ENCODE measurements at places on chromosomes 3 and 15. TPM values are rescaled to one million over a fixed set of nuclear protein-coding genes. Genes with fewer than 3 reads are reported as not detected.

DNA sequence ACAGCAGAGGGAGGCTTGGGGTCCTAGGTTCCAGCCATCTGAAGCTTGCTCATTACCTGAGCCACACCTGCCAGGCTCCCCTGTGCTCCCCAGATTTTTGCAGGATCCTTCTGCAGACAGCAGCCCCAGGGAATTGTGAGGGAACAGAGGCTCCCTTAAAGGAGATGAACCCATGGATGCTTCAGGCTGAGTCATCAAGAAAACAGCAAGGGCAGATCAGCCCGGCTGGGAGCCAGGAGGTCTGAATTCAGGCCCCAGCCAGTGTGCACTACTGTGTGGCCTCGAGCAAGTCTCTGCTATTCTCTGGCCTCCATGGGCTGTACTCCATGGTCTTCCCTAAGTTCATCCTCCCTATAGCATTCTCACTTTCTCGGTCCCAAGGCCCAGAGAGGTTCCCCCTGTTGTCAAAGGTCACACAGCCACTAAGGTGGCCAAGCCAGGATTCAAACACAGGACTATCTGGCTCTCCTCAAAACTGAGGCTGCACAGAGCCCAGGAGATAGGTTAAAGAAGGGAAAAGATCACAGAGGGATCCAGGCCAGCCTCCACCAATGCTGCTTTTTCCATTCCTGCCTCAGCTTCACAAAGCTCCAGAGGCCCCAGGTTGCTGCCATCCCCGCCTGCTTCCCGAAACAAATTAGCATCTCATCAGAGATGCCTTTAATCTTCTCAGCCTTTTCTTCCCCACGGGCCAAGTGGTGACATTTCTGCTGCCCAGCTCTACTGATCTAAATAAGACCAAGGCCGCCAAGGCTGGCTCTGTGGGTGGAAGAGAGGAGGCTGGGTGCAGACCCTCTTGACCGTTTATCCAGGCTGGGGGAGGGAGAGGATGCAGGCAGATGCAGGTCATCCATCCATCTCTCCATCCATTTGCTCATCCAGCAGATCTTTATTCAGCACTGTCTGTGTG lies 21.2 kb upstream of the GRIP2 start:
- H3K4me1 ChIP-seq: peaks cover 24% of the 10 kb centered on the region
- no peaks in the 10 kb centered on the region for H3K36me3 ChIP-seq
- H3K27me3 ChIP-seq: no peaks in the 10 kb centered on the region
- no peak overlapping the region for H3K27ac ChIP-seq
- DNase-seq: no peak

DNA sequence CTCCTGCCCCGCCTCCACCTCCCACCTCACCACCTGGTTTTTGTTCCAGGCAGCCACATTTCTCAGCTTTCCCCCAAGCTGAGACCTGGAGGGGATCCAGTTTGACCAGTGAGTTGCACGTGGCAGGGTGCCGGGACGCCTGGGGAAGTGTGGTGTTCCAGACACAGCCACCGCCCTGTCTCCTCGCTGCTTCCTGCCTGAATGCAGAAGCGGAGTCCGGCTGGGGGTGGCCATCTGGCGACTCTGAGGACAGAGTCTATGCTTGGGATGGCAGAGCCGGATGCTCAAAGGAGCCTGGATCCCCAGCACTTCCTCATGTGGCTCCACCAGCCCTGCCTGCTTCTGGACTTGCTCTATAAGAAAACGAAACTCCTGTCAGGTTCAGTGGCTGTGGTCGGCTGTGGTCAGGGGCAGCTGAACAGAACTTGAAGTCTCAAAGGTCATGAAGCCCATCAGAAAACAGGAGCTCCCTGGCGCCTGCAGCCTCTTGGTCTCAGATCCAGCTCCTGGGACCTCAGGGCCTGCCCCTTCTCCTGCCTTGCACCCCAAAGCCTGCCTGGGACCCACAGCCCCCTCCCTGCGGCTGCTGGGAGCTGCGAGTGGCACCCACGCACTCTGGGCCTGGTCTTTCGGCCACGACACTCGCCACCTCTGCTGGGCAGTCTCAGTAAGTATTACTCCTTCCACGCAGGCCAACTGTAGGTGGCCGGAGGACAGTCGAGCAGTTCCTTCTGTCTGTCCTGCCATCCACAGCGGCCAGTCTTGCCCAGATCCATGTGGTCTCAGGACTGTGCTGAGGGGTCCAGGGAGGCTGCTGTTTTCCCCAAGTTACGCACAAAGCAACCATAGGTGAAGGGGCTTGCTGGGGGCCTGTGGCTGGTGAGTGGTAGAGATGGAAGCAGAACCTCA lies 112.8 kb upstream of the MEF2A start:
- no peak for DNase-seq
- no peaks in the 10 kb centered on the region for H3K27me3 ChIP-seq
- no peak overlapping the region for H3K27ac ChIP-seq
- no peaks in the 10 kb centered on the region for H3K36me3 ChIP-seq
- H3K4me1 ChIP-seq: peaks cover 10% of the 10 kb centered on the region
- H3K4me3 ChIP-seq: no peak overlapping the region

ARGFX gene
- total RNA-seq: not detected

- no peaks in the 10 kb centered on the region for H3K36me3 ChIP-seq
- no peaks in the 10 kb centered on the region for H3K4me1 ChIP-seq
- no peak for DNase-seq
- H3K27ac ChIP-seq: no peak overlapping the region
- no peak overlapping the region for H3K4me3 ChIP-seq
- no peaks in the 10 kb centered on the region for H3K27me3 ChIP-seq
Observed at GRCh38 chr3:13064159-13064868, 8.9 kb downstream of the IQSEC1 start.

GRCh38 chr15:90249203-90249863 lies at the start of gene TTLL13:
TTLL13 (plus strand) TSS chr15:90249556; CDS start chr15:90250631, 1,075 bp downstream.
- H3K4me3 ChIP-seq: peak within 1 kb of the TSS; percentile 72
- peaks cover 8% of the 10 kb centered on the region for H3K4me1 ChIP-seq
- no peak within 1 kb of the TSS for H3K27ac ChIP-seq

DNA sequence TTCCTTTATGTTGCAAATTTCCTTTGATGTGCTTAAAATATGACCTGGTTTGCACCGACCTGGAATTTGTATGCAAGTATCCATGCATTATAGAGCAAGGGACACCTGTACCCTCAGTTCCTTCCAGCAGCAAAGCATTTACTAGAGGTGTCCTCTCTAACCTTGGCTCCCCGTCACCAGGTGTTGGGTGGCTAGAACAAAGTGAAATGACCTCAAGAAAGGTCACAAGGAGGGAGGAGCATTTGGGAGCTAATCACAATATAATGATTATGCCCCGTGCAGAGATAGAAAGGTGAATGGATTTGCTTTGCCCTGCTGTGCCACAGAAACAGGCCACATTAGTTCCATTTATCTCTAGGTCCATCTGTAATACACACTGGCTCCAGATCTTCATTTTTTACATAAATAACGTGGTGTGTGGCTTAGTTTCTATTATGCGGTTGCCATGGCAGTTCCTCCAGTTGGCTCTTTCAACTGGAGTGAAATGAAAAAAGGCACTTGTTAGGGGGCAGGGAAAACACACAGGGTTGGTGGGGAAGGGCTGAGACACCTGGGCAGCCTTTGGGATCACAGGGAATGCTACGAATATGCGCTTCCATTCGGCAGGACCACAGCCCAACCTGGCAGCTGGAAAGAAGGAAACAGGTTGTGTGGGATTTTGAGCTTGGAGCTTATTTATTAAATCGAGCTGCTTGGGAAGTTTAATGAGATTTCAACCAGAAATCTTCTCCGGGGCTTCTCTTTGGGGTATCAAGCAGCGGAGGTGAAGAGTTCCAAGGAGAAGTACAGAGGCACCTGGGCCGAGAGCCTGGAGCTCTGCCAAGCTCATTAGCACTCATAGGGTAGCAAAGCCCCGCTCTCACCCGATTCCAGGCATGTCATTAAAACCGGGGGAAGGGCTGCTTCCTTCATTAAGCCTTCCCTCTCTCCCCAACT lies 233.5 kb upstream of the ST8SIA2 start:
- DNase-seq: peak; percentile 49
- H3K4me3 ChIP-seq: peak overlapping the region; percentile 16
- H3K36me3 ChIP-seq: no peaks in the 10 kb centered on the region
- H3K4me1 ChIP-seq: peaks cover 82% of the 10 kb centered on the region
- H3K27me3 ChIP-seq: no peaks in the 10 kb centered on the region

KIAA1143 gene
- total RNA-seq: 45.4 TPM

- no peaks in the 10 kb centered on the region for H3K27me3 ChIP-seq
- no peak overlapping the region for H3K27ac ChIP-seq
- H3K36me3 ChIP-seq: no peaks in the 10 kb centered on the region
- no peak overlapping the region for H3K4me3 ChIP-seq
- peaks cover 63% of the 10 kb centered on the region for H3K4me1 ChIP-seq
- no peak for DNase-seq
Observed at GRCh38 chr3:117059067-117059955, 349.7 kb downstream of the TUSC7 start.

DNA sequence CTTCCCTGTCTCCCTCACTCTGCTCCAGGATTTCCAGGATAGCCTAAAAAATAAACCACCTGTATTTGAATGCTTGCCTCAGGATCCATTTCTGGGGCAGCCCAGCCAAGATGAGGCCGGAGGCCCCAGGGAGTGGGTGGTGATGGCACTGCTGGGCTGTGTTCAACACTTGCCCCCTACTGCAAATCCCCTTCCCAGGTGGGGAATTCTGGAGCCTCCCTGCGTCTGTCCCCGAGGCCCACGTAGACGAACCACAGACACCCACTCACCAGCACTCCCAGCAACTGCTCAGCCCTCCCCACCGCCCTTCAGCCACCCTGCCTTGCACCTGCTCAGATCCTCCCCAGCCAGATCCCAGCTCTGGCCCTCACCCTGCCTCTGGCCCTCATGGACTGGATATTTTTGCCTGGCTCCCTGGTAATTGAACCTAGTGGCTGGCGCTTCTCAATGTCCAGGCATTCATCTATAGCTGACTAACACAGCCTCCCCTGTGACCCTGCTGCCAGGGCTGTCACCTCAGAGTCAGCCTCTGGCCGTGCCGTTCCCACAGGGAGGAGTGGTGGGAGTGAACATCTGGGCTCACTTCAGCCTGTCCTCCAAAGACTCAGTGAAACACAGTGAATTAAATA lies 17.1 kb upstream of the EPB42 start:
- no peaks in the 10 kb centered on the region for H3K27me3 ChIP-seq
- no peak for DNase-seq
- no peaks in the 10 kb centered on the region for H3K36me3 ChIP-seq

TMEM158 gene
- total RNA-seq: 18.5 TPM

ST6GAL1 gene
- 82.5 TPM for total RNA-seq

GRCh38 chr3:28743831-28744230 lies 395.2 kb upstream of the AZI2 start:
- H3K4me3 ChIP-seq: no peak overlapping the region
- H3K27me3 ChIP-seq: no peaks in the 10 kb centered on the region

GRCh38 chr3:159765030-159765859 lies 223.4 kb upstream of the IL12A start:
- no peaks in the 10 kb centered on the region for H3K36me3 ChIP-seq
- 0 out of 2 replicates have a peak overlapping the region, but pooled peaks have one; percentile 13 for H3K27ac ChIP-seq
- peaks cover 41% of the 10 kb centered on the region for H3K4me1 ChIP-seq
- peak; percentile 54 for DNase-seq
- H3K4me3 ChIP-seq: peak overlapping the region; percentile 75

CYP19A1 gene
- total RNA-seq: not detected

MKRN3 gene
- not detected for total RNA-seq

PLCH1 gene
- 8.8 TPM for total RNA-seq

GRCh38 chr15:65922621-65923020 lies 53.3 kb downstream of the RAB11A start:
- no peak for DNase-seq
- H3K27ac ChIP-seq: no peak overlapping the region
- no peaks in the 10 kb centered on the region for H3K27me3 ChIP-seq
- peaks cover 7% of the 10 kb centered on the region for H3K4me1 ChIP-seq
- no peak overlapping the region for H3K4me3 ChIP-seq

- peaks cover 52% of the 10 kb centered on the region for H3K4me1 ChIP-seq
- no peak overlapping the region for H3K4me3 ChIP-seq
- DNase-seq: no peak
- H3K27ac ChIP-seq: no peak overlapping the region
Observed at GRCh38 chr3:157494581-157495281, 8.5 kb downstream of the VEPH1 start.

GRCh38 chr15:96270581-96271172 lies 59.8 kb upstream of the NR2F2 start:
- H3K36me3 ChIP-seq: no peaks in the 10 kb centered on the region
- no peak overlapping the region for H3K27ac ChIP-seq
- no peak overlapping the region for H3K4me3 ChIP-seq
- peaks cover 3% of the 10 kb centered on the region for H3K27me3 ChIP-seq

GRCh38 chr3:48435774-48436476 lies 4.0 kb downstream of the CCDC51 start:
- H3K36me3 ChIP-seq: peaks cover 37% of the 10 kb centered on the region
- peak; percentile 92 for DNase-seq
- H3K27ac ChIP-seq: no peak overlapping the region
- no peaks in the 10 kb centered on the region for H3K27me3 ChIP-seq

KBTBD8 gene
- 15.0 TPM for total RNA-seq

- DNase-seq: no peak
- H3K4me3 ChIP-seq: no peak overlapping the region
- no peaks in the 10 kb centered on the region for H3K36me3 ChIP-seq
- no peak overlapping the region for H3K27ac ChIP-seq
- H3K4me1 ChIP-seq: no peaks in the 10 kb centered on the region
Observed at GRCh38 chr3:194787072-194787471, 101.4 kb downstream of the FAM43A start.

GRCh38 chr15:67031331-67031730 lies 34.1 kb upstream of the SMAD3 start:
- peaks cover 40% of the 10 kb centered on the region for H3K4me1 ChIP-seq
- DNase-seq: no peak
- H3K4me3 ChIP-seq: no peak overlapping the region
- no peaks in the 10 kb centered on the region for H3K36me3 ChIP-seq

GRCh38 chr3:72587282-72587681 lies 261.0 kb downstream of the SHQ1 start:
- H3K27ac ChIP-seq: no peak overlapping the region
- H3K27me3 ChIP-seq: peaks cover 24% of the 10 kb centered on the region
- no peaks in the 10 kb centered on the region for H3K36me3 ChIP-seq
- DNase-seq: peak; percentile 30
- peaks cover 49% of the 10 kb centered on the region for H3K4me1 ChIP-seq

- peaks cover 37% of the 10 kb centered on the region for H3K4me1 ChIP-seq
- H3K4me3 ChIP-seq: peak overlapping the region; percentile 98
- no peak for DNase-seq
Observed at GRCh38 chr3:173398111-173398479, 551 bp downstream of the NLGN1 start.

OCA2 gene
- total RNA-seq: 0.27 TPM

DNA sequence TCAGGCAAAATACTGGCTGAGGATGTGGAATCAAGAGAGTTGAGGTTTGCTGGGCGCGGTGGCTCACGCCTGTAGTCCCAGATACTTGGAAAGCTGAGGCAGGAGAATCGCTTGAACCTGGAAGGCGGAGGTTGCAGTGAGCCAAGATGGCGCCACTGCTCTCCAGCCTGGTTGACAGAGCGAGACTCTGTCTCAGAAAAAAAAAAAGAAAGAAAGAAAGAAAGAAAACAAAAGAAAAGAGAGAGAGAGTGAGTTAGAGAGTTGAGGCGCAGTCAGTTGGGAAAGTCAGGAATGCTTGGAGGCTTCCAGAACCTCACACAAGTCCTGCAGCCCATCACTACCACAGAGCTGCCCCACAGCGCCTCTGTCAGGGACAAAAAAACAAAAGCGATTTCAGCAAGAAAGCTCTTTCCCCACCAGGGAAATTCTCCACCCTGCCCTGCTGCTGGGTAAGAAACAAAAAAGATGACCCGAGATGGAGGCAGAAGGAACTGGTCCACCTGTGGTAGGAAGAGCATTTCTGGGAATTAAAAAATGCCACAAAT lies 13.8 kb downstream of the HDC start:
- DNase-seq: no peak
- no peaks in the 10 kb centered on the region for H3K27me3 ChIP-seq
- no peak overlapping the region for H3K4me3 ChIP-seq
- peaks cover 3% of the 10 kb centered on the region for H3K4me1 ChIP-seq
- H3K27ac ChIP-seq: no peak overlapping the region
- H3K36me3 ChIP-seq: no peaks in the 10 kb centered on the region

CEMIP gene
- total RNA-seq: 0.57 TPM

OGG1 gene
- total RNA-seq: 27.3 TPM

CPLX3 gene
- 0.09 TPM for total RNA-seq
